Mammary epithelial cell (primary cell): ENCODE measurements at places on chromosomes 16 and 17. TPM values are rescaled to one million over a fixed set of nuclear protein-coding genes. Genes with fewer than 3 reads are reported as not detected.

The MT1X gene
- total RNA-seq: 39.7 and 85.4 TPM in 2 replicates

DNA sequence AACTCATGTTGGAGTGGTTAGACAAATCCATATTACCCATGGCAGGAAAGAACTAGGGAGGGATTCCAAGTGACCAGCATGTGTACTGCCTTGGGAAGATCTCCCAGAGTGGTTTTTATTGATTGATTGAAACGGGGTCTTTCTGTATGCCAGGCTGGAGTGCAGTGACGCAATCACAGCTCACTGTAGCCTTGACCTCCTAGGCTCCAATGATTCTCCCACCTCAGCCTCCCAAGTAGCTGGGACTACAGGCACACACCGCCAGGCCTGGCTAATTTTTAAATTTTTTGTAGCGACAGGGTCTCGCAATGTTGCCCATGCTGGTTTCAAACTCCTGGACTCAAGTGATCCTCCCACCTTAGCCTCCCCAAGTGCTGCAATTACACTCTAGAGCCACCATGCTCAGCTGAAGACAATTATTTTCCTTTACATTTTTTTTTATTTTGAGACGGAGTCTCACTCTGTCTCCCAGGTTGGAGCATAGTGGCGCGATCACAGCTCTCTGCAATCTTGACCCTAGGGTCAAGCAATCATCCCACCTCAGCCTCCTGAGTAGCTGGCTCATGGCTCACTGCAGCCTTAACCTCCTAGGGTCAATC lies 2.5 kb upstream of the TMUB2 start:
- no peak for DNase-seq

GRCh38 chr17:38872027-38872511 lies 2.2 kb downstream of the LASP1 start:
- no peak for DNase-seq

The TSPOAP1 gene
- 0.05 and 0.67 TPM in 2 replicates for total RNA-seq

The HCRT gene
- not detected for total RNA-seq

DNA sequence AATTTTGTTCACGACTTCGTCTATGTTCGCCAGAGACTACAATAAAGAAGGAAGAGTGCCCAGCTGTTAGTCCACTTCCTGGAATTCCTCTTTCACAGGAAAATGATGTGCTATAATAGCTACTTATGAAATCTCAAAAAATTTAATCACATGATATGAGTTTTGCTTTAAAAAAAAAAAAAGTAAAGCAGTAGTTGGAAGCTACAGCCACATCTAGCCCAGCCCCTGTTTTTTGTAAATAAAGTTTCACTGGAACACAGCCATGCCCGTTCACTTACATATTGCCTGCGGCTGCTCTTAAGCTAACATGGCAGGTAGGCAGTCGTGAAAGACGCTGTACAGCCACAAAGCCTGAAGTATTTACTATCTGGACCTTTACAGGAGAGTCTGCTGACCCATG lies 15.3 kb downstream of the VPS53 start:
- DNase-seq: no peak

GRCh38 chr17:27569257-27569722 lies 61.7 kb upstream of the LGALS9 start:
- no peak for DNase-seq

The SPN gene
- total RNA-seq: not detected in 2 replicates

- no peak for DNase-seq
These were observed 351.7 kb downstream of the NPIPA8 start for GRCh38 chr16:17984810-17985209.

GRCh38 chr16:74770831-74771526 lies 3.6 kb downstream of the FA2H start:
- DNase-seq: no peak

The EME2 gene
- total RNA-seq: 20.7 and 29.0 TPM in 2 replicates

The CMTM2 gene
- not detected in 2 replicates for total RNA-seq

GRCh38 chr16:30533748-30534367 lies 800 bp downstream of the ZNF747 start:
- no peak for DNase-seq

DNA sequence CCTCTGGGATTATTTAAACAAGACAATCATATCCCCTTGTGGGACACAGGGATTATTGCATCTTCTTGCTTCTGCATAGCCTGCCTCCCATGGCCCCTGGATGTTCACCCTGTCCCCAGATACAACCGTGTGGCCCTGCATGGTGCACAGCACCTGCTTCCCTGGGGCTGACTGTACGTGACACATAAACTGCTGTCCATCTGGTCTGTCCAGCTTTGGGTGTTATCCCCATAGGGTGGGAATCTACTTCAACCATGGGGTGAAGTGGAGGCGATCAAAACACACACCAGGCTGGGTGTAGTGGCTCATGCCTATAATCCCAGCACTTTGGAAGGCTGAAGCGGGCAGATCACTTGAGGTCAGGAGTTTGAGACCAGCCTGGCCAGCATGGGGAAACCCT lies 138.8 kb downstream of the XYLT1 start:
- no peak for DNase-seq

GRCh38 chr16:1098266-1098991 lies 2.4 kb upstream of the C1QTNF8 start:
- DNase-seq: no peak
